ENCODE measurements at places on chromosomes 6 and 20.

- DNase-seq = no peak
Observed at GRCh38 chr20:49045440-49046086, 549 bp upstream of the CSE1L start.

DNA sequence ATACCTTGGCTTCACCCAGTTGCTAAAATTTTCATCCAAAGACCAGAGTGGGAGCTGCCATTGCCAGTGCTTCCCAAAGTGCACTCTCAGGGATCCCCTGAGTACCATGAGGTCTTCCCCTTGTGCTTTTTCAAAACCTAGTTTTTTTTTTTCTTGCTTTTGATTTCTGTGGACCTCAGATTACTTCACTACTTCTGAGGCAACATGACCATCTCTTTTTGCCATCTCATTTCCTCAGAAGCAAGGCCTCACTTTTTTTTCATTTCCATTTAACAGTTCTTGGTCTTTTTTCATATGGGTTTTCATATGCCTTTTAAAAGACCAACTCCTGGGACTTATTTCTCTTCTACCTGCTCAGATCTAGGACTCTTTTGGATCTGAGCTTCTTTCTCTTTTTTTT, 64.1 kb upstream of the MMS22L start:
- DNase-seq = no peak

DNA sequence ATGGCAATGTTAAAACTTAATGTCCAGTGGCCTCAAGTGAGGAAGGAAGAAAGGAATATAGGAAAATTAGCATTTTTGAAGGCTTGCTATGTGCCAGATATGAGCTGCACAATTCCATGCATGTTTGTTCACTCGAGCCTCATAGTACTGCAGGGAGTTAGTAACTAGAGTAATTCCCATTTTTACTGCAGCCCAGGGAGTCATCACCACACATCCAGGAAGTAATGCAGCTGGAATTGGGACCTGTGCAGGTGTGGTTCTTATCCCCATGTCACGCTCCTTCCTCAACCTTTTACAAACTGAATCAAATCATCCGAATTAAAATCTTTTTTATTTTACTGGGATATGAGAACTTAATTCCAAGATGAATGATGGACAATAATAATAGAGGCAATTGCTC, 149.5 kb upstream of the MAFB start:
- no peak for DNase-seq

- DNase-seq = no peak
Observed at GRCh38 chr20:19688031-19688806, 69.8 kb upstream of the RIN2 start.

- DNase-seq = no peak
Observed at GRCh38 chr20:36128463-36129159, 25.9 kb upstream of the EPB41L1 start.

DNA sequence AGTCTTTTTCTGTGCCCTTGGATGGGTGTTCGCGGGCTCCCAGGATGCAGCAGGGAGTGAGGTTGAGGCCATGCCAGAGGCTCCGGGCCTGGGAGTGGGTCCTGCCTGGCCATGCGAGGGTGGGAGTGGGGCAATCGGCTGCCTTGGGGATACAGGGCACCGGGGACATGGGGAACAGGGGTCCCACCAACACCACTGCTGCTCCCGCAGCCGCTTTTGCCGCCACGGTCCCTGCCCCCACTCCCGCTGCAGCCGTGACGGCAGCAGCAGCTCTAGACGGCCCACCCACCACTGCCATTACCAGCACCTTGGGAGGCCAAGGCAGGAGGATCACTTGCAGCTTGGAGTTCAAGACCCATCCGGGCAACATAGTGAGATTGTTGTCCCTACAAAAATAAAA, 35.3 kb upstream of the FAM50B start:
- DNase-seq = no peak

- DNase-seq = no peak
Observed at GRCh38 chr20:42549496-42549895, 640.2 kb downstream of the PTPRT start.

DNA sequence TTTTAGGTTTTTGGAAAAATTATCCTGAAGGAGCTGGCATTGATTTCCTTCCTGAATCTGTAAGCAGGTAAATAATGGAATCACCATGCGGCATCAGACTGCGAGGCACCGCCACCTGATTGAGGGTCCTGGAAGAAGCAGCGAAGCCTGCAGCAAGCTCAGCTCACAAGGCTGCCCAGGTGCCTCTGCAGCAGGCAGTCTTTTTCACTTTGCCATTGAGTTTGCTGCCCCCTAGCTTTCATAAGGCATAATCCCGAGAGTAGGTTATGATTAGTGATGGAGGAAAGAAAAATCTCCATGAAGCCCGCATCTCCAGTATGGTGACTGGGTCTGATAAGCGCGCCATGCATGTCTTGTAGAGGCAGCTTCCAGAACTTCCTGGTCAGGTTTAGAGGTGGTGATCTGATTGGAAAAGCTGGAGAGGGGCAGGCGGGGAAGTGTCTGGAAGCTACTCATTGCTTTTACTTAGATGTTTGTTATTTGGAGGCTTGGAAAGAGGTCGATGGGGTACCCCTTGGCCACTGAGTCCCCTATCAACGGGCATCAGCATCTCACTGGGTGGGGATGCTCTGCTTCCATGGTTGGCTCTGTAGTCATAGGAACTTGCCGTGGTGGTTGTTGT, 26.7 kb downstream of the IYD start:
- no peak for DNase-seq

GRCh38 chr6:117513778-117514365, 31.4 kb downstream of the DCBLD1 start:
- DNase-seq = no peak

GRCh38 chr20:60170116-60170515, 211.9 kb downstream of the CDH26 start:
- no peak for DNase-seq

DNA sequence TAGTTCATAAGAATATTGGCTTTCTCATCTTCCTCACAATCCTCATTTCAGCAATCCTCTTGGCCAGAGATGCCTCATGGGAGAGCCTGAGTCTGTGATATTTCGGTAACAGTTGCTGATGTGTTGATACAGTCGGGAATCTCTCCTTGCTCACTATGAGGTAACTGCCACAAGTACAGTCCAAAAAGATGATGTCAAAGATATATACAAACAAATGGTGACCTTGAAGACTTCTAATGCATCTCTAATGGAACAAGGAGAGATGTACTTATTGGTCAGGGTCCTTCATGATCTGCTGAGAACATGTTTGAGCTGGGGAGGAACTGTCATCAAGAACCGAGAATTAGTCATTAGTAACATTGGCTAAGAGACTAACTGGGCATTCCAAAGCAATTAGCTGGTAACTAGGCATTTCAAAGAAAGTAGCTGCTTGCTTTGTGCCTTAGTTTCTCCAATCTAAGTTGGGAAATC, 56.1 kb downstream of the FILIP1 start:
- DNase-seq = no peak

- no peak for DNase-seq
Observed at GRCh38 chr6:122154912-122155575, 244.4 kb upstream of the HSF2 start.

GRCh38 chr6:161169696-161170095, 104.2 kb downstream of the AGPAT4 start:
- no peak for DNase-seq

DNA sequence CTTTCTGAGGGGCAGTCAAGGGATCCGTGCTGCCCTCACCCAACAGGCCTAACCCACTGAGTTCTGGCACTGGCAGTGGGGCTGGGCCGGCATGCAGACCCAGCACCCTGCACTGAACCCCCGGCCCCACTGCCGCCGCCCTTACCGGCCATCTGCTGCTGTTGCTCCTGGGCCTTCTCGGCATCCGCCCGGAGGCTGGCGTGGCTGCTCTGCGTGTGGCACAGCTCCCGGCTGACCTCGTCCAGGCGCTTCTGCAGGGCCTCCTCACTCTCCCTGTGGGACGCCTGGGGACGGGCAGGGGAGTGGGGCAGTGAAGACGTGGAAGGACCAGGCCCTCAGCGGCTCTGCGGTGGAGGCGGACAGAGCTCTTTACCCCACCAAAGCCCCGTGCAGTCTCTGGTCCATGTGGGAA, 52.4 kb downstream of the RRBP1 start:
- DNase-seq = no peak

- DNase-seq = no peak
Observed at GRCh38 chr6:34201455-34202107, 35.1 kb upstream of the HMGA1 start.

- no peak for DNase-seq
Observed at GRCh38 chr6:91185072-91185471, 598.2 kb upstream of the MAP3K7 start.

- no peak for DNase-seq
Observed at GRCh38 chr6:148874698-148875293, 128.0 kb downstream of the UST start.
